ENCODE measurements at places on chromosomes 7 and 10.

DNA sequence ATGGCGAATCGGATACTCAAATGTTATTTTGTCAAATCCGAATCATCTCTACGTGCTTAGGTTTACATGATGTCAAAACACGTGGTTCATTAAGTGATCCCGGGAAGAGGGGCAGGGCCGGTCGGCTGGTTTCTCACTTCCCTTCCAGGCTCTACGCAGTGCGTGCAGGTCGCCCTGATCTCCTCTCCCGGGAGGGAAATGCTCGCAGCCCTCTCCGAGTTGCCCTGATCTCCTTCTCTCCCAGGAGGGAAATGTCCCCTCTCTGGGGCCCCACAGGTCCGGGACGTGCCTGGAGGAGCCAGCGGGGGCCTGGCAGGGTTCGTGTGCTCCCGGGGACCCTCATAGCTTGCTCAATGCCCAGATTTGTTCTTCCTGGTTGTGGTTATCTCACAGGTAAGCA lies 202.7 kb downstream of the DNAJB6 start:
- DNase-seq: no peak

DNA sequence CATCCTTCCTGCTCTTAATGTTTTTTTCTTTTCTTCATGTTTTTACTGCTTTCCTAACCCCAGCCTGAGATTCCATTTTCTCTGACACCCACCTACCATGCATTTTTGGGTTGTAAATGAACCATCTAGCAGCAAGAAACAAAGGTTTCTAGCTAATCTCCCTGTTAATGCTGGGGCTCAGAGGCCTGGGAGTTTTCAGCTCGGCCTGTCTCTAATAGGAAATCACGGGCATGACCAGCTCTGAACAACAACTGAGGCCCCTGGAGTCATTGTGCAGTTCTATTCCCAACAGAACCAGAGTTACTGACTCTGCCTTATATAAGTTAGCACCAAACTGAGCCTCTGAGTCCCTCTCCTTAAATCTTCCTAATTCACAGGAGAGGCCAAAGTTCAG lies 134.8 kb downstream of the CFAP58 start:
- no peak for DNase-seq

- DNase-seq: no peak
Measured at GRCh38 chr10:48820231-48820630, 119.4 kb downstream of the LRRC18 start.

DNA sequence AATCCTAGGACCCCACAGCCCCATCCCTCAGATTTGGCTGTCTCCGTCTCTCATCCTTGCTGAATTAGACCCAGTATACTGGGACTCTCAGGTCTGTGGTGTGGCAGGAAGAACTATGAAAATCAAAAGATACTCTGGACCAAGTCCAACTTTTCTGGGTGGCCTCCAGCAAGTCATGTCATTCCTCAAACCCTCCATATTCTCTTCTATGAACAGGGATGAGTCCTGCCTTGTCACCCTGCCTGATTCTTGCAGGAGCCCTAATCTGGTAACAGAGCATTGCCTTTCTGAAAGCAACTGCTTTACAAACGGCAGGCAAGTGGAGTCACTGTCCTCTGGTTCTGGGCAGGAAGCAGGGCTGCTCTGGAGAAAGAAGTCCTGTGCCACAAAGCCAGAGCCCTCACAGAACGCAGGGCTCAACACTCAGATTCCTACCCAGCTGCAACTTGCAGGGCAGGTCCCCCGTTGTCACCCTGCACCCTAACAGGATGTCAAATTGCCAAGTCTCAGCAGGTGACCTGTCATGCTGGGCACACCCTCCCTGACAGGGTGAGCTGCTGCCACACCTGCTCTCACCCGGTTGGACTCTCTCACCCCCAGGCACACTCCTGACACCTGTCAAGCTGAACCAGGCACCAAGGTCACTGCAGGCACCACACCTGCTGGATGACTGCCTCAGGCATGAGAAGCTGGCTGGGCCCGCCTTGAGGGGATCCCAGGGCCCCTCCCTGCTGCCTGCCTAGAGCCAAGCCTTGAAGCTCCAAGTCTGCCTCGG lies 227.7 kb downstream of the KCNMA1 start:
- no peak for DNase-seq

DNA sequence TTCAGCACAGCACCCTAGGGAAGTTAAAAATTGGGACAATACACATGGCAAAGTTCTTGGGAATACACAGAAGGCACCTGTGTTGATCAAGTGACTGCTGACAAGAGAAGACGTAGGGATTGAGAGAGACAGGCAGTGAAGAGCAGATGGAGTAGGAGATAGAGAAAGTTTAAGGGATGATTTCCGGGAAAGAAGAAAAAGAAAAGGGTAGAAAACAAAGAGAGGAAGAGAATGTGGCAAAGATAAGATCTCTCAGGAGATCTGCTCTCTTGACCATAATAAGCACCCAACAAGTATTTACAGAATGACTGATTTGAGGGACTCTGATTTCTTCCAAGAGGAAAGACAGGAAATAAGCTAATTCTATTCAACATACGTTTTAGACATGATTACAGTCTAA lies 15.1 kb upstream of the RALA start:
- DNase-seq: no peak

- no peak for DNase-seq
Measured at GRCh38 chr10:79020015-79020491, 48.7 kb upstream of the ZMIZ1 start.

DNA sequence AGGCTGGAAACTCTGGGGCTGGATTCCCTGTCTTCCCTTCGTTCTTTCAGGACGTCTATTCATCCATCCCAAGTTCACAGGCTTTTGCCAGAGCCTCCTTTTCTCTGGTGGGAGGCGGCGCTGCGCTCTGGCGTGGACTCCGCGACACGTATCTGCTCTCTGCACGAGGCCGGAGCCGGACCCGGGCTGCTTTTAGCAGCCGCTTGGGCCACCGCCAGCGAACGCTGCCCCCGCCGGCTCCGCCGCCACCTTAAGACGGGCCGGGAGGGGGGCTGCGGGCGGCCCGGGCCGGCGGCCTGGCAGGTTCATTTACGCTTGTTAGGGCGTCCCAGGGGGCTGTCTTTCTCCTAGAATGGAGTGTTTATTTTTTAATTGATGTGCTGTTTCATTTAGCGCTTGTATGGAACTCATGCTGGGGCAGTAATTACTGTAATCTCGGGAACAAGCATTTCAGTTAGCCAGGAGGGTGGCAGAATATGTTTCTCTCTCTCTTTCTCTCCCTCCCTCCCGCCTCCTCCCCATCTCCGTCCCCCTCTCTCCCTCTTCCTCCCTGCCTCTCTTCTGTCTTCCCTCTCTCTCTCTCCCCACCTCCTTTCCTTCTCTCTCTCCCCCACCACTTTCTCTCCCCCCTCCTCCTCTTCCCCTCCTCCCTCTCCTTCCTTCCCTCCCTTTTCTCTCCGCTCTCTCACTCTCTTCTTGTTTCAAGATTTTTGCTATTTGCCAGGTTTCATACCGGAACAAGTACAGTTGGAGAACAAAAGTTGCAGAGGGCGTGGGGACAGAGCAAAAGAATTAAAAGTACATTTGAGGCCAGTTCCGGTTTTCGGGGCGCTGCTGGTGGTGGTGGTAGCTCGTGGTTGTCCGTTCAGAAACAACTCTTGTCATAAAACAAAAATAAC lies 1.3 kb upstream of the FZD8 start:
- no peak for DNase-seq

DNA sequence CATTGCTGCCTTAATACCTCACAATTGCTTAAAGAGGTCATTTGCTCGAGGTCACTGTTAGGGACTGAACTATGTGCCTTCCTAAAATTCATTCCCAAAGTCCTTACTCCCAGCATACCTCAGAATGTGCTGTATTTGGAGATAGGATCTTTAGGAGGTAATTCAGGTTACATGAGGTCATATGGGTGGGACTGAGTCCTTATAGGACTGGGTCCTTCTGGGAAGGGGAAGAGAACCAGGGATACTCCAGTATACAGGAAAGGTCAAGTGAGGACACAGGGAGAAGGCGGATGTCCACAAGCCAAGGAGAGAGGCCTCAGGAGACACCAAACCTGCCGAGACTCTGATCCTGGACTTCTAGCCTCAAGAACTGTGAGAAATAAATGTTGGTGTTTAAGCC lies 253.3 kb downstream of the PRPF18 start:
- no peak for DNase-seq

- DNase-seq: no peak
Measured at GRCh38 chr10:37490266-37490665, 364.9 kb downstream of the ANKRD30A start.

- no peak for DNase-seq
Measured at GRCh38 chr10:58177362-58177947, 90.2 kb downstream of the IPMK start.

All from NCI-H1048 (cell line).